ENCODE measurements at places on chromosomes 6 and 20.
A peak's percentile ranks its signal among the peaks of the same experiment; 100 is the strongest.

DNA sequence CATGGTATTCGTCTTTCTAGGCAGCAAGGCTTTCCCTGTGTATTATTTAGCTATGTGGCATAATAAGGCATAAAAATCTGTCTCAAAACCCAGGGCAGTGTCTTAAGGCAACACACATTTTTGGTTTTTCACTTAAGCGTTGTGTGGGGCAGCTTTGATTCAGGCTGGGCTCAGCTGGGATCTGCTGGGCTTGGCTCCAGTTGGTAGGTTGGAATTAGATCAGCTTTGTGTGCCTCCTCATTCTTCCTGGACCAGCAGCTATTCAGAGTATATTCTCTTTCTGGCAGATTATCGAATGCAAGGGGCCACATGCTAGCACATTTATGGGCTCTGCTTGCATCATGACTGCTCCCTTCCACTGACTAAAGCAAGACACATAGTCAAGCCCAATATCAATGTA lies 487.9 kb downstream of the RFPL4B start:
- no peak for DNase-seq

DNA sequence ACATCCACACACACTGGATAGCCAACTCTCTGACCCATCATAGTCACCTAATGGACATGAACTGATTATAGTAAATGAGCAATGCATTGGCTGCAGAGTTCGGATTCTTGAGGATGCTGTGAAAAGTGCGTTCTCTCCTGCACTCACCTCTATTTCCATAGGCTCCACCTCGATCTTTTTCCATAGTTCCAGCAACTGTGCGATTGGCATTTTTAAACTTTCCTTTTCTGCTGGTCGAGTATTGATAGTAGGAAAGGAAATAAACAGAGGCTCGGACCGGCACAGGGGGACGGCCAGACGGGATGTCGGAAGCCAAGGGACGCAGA lies 94.4 kb downstream of the RNASET2 start:
- DNase-seq: no peak

- no peak for DNase-seq
Measured at GRCh38 chr6:148830614-148831013, 83.8 kb downstream of the UST start.

DNA sequence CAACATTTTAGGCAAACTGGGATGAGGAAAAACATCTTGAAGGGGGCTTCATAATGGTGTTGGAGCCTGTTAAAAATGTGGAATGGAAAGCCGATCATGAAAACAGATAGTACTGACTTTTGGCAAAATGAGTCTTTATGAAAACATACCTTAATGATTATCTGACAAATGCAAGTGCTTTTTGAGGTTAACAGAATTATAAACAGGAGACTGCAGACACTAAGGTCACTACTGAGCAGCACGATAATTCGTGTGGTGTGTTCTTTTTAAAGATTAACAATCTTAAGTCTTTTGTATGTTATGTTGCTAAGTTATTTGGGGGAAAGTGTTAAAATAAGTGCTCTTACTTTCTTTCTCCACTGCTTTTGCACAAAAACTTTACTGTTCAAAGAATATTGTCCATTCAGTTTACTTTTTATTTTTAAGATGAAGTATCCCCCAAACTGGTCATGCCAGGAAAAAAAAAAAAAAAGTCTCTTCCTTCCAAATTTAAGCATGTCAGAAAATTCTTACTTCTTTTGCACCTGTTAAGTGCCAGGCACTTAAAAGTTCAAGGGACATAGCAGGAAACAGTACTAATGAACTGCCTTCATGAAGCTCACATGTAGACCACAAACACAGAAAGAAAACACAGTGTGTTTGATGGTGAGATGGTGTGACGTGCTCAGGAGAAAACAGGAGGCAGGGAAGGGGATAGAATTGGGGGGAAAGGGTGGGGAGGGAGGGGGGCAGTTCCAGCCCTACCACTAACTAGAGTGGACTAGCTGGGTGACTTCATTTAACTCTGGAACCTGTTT lies 73.2 kb downstream of the CDYL start:
- DNase-seq: no peak

- DNase-seq: no peak
Measured at GRCh38 chr20:889932-890463, 26.1 kb downstream of the ANGPT4 start.

DNA sequence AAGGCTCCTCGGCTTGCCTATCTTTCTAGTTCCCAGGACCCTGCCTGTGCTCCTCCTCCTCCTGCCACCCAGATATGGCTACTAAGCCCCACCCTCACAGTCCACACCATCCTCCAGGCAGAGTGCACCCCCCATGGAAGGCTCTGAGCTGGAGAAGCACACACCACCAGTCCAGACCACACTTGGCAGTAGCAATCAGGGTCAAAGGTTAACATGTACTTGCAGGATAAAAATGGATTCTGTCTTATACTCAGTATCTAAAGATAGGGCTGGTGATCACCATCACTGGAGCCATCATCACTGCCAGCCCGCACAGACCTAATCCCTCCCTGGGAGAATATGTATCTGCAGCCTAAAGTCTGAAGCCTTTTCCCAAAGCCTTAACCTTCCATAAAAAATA lies 83.4 kb downstream of the PRKN start:
- DNase-seq: no peak

GRCh38 chr6:107348224-107348623 lies 111.1 kb downstream of the PDSS2 start:
- DNase-seq: no peak

DNA sequence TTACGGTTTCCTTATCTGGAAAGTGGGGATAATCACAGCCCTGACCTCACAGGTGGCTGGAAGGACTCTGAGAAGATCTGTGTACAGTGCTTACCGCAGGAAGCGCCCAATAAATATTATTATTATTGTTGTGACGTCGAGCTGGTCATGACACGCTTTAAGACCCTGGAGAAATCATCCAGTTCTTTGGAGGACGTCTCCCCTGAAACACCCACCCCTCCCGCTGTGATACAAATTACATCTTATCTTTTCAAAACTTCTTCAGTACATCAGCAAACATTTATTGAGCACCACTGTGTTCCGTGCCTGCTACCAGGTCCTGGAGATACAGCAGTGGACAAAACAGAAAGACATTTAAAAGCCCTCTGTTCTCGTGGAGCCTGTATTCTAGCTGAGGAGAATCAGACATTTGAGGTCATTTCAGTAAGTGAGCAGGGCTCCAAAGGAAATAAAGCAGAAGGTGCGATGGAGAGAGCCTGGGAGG lies 118.7 kb downstream of the CEBPB start:
- no peak for DNase-seq

DNA sequence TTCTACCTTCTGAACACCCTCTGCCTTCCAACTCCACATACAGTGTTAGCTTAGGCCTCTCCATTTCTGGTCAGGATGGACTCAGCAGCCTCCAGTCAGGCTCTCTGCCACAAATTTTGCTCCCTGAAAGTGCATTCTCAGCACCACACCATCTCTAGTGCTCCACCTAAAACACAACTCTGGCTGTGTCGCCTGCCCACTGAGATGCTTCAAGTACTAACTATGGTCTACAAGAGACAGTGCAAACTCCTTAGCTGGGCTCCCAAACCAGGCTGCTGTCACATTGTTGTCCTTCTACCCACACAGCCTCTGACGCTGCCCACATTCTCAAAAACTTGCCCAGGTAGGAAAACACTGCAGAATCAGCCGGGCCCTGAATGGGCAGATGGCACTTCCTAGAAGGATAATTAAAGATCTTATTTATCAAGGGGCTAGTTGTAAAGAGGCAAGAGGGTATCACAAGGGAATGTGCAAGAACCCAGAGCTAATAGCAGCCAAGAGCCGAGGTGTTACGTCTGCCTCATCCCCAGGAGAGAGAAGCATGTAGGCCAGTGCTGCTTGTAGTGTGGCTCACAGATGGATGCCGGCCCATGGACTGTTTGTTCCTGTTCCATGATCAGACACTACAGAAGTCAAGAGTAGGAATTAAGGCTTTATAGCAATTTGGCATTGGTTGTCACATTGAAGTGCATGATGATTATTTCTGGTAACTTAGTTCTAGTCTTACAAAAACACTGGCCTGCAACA lies 189.7 kb downstream of the LRFN2 start:
- no peak for DNase-seq

- peak; percentile 74 for DNase-seq
Measured at GRCh38 chr20:2005831-2006426, 12.1 kb upstream of the PDYN start.

DNA sequence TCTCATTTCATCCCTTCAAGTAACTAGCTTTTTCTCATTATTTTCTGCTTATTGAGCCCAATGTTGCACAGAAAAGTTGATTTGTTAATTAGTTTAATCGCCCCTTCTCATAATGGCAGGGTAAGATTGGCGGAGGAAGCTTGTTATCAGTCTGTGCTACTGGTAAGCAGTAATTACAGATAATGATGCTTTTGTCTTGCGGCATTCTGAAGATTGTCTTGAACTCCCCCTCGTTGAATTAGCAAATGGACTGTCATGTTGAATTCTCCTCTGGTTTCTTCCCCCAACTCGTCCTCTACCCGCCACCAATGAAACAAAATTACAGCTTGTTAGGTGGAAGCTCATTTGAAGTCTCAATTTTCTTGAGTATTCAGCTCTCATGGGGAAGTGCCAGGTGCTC lies 39.4 kb downstream of the PRDM13 start:
- no peak for DNase-seq

DNA sequence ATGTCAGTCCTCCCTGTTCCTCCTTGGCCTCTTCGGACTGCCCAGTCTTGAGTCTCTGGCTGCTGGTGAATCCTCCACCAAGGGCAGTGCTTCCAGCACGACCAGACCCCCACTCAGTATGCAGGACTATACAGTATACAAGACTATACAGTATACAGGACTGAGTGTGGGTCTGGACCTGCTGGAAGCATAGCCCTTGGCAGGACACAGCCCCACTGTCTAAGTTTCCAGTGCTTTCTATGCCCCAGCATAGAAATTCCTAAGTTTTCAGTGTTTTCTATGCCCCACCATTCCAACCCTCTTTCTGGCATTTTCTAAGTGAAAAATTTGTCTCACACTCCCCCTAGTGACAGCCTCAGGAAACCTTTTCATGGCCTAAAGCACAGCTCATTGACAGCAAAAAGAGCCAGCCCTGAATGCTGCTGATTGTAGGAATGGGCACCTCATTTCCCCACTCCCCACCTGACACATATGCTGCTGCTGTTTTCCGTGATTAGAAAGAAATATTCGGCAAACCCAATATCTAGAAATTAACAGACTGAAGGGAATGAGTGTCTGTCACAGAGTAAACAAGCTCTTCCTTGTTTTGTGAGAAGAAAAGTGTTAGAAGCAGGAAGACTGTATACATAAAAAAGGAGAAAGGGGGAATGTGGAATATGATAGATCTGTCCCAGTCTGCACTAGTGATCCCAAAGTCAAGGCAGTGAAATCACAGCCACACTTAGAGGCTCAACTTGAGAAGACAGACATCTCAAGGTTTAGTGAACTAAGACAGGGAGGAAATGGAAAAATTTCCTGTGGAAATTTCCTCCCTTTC lies 206.9 kb downstream of the IBTK start:
- DNase-seq: no peak

DNA sequence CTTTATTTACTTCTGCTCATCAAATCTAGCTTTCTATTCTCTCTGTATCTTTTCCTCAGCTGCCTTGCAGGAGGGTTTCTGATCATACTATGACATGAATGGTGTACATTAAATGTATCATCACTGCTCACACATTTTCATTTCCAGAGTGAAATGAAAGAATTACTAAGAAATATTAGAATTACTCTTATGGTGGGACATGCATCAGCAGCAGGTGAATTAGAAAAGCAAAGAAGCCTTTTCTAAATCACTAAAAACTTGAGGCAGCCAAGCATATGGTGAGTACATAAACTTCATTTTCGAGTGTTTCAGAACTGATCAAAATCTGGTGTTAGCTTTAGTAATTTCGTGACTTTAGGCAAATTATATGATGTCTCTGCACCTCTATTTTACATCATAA lies 23.6 kb downstream of the IL17A start:
- DNase-seq: no peak

DNA sequence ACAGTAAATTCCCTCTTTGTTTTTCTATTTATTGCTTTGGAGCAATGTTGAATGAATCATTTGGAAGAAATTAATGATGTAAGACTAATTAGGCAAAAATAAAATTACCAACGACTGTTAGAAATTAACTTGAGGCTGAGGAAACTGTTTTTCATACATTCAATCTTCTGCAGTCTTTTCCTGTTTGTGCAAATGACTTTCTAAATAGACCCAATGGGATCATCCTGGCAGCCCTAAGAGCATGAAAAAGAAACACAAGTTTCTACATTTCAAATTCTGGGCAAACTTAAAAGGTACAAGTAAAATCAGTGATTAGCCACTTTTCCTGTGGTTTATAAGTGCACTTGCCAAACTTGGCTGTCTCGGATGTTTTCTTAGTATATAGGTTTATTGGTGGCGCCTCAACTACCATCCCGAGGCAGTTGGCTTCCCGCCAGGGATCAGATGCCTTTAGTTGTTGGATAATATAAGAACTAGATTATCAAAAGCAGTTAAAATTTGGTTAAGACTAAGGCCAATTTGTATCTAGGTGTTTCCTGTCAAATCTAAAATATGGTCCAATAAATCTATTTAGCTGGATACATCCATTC lies 181.2 kb downstream of the ISM1 start:
- no peak for DNase-seq

- DNase-seq: no peak
Measured at GRCh38 chr20:10661261-10661660, 12.5 kb downstream of the JAG1 start.

- DNase-seq: peak; percentile 41
Measured at GRCh38 chr6:100001915-100002388, 7.9 kb upstream of the MCHR2 start.

GRCh38 chr6:73394577-73395354 lies at the start of gene DDX43:
Gene DDX43, plus strand, starts transcription at chr6:73394828. Its CDS starts 78 bp downstream, at chr6:73394906.
- peak; percentile 60 for DNase-seq

GRCh38 chr20:48855046-48855445 lies 27.2 kb upstream of the PREX1 start:
- DNase-seq: no peak

DNA sequence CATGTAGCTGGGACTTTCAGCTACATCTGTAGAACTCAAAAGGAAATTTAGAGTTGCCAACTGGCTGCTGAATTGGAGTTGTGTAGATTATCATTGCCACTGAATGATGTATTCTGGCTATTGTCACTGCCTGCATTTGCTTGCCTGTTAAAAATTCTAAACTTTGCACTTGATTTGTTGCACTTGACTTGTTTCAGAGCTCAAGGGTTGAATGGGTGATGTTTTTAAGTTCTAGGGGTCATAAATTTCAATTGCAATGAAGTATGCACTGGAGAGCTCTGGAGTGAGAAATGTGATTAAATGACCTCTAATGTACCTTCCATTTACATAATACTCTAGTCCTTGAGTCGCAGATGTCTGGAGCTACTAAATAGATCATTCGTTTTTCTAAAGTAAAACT lies 102.4 kb downstream of the TNFRSF21 start:
- no peak for DNase-seq

- DNase-seq: peak; percentile 44
Measured at GRCh38 chr6:124961777-124962638, at the start of gene RNF217. Gene RNF217, plus strand, starts transcription at chr6:124962437. Its CDS starts 108 bp downstream, at chr6:124962545.

GRCh38 chr6:148138573-148138972 lies 204.1 kb upstream of the SASH1 start:
- no peak for DNase-seq

GRCh38 chr6:160029525-160029924 lies 60.6 kb downstream of the IGF2R start:
- no peak for DNase-seq

- DNase-seq: no peak
Measured at GRCh38 chr6:37041521-37041920, 36.1 kb downstream of the FGD2 start.

- DNase-seq: peak; percentile 85
Measured at GRCh38 chr20:34704177-34705007, at the start of gene TP53INP2. Gene TP53INP2, plus strand, starts transcription at chr20:34704344. Its CDS starts 4,396 bp downstream, at chr20:34708740.

- DNase-seq: no peak
Measured at GRCh38 chr6:140321891-140322290, 947.4 kb upstream of the CITED2 start.

GRCh38 chr6:134374491-134375219 lies 56.7 kb upstream of the SGK1 start:
- no peak for DNase-seq

All from activated naive CD8-positive, alpha-beta T cell treated with anti-CD3 and anti-CD28 coated beads, Interleukin-2, amount 10 ng/mL, durations not matched to agents 7 days and 5 days (primary cell).